ENCODE measurements at places on chromosomes 5 and 9. TPM values are rescaled to one million over a fixed set of nuclear protein-coding genes. Genes with fewer than 3 reads are reported as not detected.
A peak's percentile ranks its signal among the peaks of the same experiment; 100 is the strongest.

DNA sequence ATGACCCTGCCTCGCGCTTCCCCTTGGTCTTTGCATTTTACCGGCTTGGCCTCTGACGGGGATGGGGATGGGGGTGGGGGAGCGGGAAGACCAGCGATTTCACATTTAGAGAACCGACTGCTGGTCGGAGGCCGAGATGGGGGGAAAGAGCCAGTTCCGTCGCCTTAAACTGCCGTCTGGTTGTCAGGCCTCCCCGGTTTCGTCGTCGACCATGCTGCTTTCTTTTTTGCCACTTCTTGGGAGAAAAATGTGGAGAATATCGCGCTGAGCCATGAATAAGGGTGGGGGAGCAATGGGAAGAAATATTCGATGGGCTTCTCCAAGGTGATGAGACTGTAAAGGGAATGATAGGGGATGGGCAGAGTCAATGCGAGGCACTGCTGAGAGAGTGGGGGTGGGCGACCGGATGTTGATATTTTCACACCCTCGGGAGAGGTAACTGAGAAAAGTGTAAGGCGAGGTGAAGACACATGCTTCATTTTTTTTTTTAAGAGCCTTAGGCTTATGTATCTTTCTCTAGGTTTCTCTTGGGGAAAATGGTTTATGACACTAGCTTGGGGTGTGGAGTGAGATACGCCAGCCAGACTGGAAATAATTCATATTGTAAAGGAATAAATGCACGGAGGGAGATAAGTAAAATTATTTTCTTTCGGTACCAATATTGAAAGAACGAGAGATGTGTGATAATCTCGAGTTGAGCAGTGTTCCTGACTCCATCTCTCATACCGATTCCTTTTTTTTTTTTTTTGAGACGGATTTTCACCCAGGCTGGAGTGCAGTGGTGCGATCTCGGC lies 1.1 kb downstream of the KIF2A start:
- DNase-seq: peak; percentile 37

OGN gene
- 25.6 TPM for total RNA-seq

DNA sequence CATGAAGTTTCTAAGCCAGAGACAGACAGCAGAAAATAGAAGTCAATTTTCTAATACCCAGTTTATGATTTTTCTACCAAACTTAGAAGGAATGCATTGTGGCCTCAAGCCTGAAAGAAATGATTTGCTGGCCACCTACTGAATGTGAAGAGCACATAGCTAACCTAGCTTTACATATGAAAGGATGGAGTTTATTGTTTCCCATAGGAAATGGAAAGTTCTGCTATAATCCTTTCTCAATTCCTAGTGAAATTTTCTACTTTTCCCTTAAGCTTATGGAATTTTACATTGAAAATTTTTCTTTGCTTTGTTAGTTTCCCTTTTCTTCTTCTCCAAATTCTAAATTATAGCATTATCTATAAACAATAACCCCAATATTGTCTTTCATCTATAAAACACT lies 110.1 kb downstream of the TMEM167A start:
- DNase-seq: no peak

GRCh38 chr5:88193896-88194295 lies 74.7 kb downstream of the TMEM161B start:
- no peak for DNase-seq

GRCh38 chr9:133654736-133655657 lies 18.8 kb downstream of the DBH start:
- no peak for DNase-seq
